Uterus (tissue), 4 donors: ENCODE measurements at places on chromosomes 2 and 18. TPM values are rescaled to one million over a fixed set of nuclear protein-coding genes. Genes with fewer than 3 reads are reported as not detected.

SERPINB12 gene
- total RNA-seq: not detected

CCDC85A gene
- 19.7 TPM for total RNA-seq

APCDD1 gene
- total RNA-seq: 8.2 TPM

RUFY4 gene
- total RNA-seq: not detected

RBFA gene
- total RNA-seq: 18.2 TPM

CYB5A gene
- 44.8 TPM for total RNA-seq
